Occipital lobe (tissue), 3 donors: ENCODE measurements at places on chromosomes 7 and 10.

GRCh38 chr7:100803398-100804161 lies 23.7 kb downstream of the EPHB4 start:
- DNase-seq, result peak; percentile 10

GRCh38 chr10:78774999-78775711 lies 293.6 kb upstream of the ZMIZ1 start:
- no peak for DNase-seq

DNA sequence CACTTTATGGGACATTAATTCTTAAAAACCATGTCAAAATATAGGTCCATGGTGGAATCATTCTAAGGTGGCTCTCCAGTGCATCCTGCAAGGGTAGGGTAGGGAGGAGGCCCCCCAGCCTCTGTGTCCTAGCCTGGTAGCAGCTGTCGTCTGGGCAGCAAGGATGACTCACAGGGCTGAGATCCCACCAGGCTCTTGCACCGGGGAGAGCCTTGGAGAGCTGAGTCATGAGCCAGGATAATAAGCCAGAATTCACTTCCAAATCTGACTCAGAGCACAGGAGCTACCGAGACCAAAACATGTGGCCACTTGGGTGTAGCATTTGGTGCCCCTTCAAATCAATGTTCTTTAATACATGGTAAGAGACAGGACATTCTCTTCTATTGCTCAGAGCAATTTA lies 298.5 kb downstream of the NEBL start:
- DNase-seq, result peak; percentile 65

DNA sequence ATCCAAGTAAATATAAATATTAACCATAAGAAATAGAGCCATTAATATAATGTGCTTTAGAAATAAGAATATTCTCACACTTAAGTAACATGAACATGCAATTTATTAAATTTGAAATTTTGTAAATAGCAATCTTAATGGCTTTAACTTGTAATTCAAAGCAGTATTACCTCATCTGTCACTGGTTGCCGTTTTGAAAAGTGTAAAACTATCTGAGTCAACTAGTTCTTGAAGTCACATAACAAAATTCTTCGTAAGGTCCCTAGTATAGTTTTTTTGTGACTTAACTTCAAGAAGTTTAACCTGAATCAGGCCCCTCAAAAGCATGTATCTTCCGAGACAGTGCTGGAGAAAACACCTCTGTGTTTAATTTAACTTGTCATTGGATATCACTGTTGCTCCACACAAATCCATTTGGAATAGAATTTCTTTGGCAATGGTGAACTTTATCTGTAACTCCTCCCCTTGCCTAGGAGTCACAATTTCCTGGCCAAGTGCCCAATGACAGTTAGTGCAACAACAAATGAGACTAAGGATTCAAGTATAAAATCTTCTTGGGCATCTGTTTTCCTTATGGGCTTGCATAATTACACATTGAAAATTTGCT lies 47.1 kb downstream of the NT5C2 start:
- DNase-seq, result no peak

DNA sequence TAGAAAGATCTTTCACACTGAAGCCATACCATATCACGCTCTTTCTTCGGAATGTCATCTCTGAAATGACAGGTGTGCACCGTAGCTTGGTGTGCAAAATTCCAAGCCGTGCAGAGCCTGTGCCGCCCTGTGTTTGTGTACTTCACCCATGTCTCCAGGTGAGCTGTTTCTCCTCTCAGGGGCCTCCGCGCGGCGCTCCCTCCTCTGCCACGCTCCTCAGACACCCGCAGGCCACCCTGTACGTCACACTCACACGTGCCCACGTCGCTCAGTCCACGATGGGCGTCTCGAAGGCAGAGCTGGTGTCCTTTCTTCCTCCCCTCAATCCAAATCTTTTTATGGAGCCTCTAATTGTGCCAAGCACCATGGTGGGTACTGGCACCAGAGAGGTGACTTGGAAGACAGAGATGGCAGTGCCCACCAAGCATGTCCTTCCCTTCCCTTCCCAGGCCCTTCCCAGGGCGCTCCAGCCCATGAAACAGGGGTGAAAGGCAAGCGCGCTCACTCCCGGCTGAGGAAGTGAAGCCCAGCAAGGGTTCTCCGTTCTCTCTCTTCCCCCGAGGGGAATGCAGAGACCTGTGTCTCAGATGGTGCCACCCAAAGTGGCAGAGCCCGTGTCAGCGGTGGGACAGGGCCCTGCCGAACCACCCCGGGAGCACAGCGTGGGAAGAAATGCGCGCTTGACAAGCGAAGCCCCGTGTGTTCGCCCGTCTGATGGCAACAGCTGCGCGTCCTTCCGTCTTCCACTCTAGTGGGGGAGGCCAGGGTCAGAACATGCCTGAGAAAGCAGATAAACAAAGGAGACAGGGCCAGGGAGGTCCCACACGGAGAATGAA lies 292.5 kb upstream of the SHH start:
- no peak for DNase-seq

DNA sequence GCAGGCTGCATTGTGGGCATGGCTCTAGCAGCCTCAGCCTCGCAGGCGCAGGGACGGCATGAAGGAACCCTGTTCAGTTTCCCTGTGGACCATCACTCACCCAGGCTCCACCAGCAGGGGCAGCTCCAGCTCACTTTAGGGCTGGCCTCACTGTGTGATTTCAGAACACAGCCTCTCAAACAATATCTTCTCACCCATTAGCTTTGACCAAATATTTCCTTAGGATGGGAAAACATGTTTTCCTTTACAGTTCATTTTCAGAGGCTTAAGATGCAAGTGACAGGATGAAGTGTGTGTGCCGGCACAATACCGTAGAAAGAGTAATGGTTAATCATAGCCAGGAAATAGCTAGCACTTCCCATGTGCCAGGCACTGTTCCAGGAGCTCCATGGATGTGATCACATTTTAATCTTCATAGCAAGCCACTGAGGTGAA lies 58.2 kb downstream of the LANCL2 start:
- no peak for DNase-seq

GRCh38 chr7:22640269-22640668 lies 86.7 kb upstream of the IL6 start:
- DNase-seq, result no peak
